NCI-H1694 (cell line): ENCODE measurements at places on chromosomes 3 and 15.

- DNase-seq = peak; percentile 45
These were observed 162.4 kb upstream of the CGNL1 start for GRCh38 chr15:57213862-57214261.

DNA sequence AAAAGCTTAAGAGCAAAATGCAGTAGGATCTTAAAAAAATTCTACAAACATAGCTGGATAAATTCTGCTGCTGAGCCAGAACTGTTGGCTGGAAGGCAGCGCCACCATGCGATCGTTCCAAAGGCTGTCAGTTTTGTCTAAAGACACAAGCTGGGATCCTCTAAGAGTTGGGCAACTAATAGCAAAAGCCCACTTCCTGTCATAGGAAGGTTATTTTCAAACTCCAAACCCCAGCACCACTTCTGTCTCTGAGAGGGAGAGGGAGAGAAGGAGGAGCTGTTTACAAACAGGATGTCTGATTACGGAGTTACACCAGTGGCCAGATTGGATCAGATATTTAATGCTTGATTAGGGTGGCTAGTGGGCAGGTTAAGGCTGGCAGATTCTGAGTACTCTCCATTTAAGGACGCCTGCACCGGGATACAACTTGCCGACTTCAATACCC is 44.0 kb downstream of the EIF4E3 start:
- DNase-seq = no peak

DNA sequence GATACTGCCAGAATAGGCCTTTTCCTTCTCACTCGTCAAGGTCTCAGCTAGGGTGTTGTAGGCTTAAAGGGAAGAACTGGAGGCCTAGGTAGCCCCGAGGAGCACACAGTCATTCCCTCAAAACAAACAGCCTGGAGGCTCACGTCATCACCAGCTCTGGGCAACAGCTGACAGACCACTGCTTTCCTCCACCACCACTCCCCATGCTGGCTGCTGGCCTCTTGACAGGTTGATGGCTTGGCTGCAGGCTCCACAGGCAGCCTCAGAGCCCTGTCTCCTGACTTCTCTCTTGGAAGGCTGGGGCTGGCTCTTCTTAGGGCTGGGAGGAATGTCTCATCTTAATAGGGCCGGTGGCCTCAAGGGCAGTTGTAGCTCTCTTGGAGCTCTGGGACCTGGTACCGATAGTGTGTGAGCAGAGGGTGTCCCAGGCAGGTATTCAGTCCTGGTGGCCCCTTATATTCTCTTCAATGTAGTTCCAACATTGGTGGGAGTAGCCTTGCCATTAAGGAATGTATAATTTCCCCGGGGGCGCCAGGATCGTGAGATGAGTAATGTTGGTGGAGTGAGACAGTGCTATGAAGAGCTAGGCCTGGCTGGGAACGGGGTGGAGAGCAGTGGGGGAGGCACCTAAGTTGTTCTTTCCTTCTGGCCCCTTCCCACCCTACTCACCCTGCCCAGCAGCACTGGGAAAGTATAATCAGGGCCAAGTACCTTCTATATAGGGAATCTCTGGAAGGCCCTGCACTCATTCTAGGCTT is 6.1 kb upstream of the AP2M1 start:
- DNase-seq = no peak

- DNase-seq = no peak
These were observed 118.1 kb downstream of the RPL22L1 start for GRCh38 chr3:170751899-170752293.

GRCh38 chr3:162391301-162391700 is 894.7 kb downstream of the OTOL1 start:
- DNase-seq = no peak

- DNase-seq = no peak
These were observed 174.7 kb upstream of the CNTN3 start for GRCh38 chr3:74789111-74789510.

- no peak for DNase-seq
These were observed 231.1 kb upstream of the IL12A start for GRCh38 chr3:159757341-159758060.

- no peak for DNase-seq
These were observed 517 bp downstream of the FBN1 start for GRCh38 chr15:48644827-48645557.

GRCh38 chr3:23389686-23390085 is 186.6 kb downstream of the UBE2E2 start:
- DNase-seq = no peak

DNA sequence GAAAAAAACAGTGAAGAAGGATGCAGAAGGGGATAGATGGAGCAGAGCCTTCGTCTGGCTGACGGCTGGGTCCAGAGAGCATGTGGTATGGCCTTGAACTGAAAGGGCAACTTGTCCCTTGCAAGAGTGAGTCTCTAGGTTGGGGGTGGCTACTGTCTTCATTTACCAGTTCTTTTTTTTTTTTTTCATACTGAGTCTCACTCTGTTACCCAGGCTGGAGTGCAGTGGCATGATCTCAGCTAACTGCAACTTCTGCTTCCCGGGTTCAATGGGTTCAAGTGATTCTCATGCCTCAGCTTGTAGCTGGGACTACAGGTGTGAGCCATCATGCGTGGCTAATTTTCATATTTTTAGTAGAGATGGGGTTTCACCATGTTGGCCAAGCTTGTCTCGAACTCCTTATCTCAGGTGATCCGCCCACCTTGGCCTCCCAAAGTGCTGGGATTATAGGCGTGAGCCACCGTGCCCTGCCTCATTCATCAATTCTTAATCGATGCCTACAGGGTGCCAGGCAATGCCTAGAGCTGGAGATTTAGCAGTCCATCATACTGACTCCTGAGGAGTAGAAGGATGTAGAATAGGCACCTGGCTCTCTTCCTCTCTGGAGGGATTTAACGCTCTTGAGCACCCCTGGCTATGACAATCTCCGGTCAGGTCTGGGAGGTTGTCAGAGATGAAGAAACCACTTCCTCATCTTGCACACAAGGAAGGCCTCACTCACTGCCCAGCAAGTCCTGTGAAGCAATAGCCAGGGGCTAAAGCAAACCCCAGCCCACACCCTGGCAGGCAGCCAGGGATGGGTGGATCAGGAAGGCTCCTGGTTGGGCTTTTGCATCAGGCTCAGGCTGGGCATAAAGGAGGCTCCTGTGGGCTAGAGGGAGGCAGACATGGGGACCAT is at the start of gene CAMP:
Gene CAMP, plus strand, starts transcription at position 880 of the 898 bp plus-strand sequence. Its CDS starts 17 bp downstream, at position 897.
- DNase-seq = no peak

DNA sequence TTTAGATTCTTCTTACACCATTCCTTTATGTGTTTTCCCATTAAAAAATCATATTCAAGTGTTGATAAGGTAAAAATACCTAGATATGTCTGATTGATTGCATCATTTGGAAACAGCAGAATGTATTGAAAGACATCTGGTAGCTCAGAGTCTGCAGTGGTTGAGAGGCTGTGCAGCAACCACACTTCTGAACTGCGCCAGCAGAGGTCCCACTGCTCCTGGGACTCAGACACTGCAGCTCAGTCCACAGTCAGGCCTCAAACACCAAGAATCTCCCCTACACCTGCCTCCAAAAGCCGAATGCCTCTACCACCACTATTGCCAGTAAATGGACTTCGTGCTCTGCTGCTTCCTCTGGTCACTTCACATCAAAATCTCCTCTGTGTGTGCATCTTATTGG is 176.9 kb upstream of the LMCD1 start:
- no peak for DNase-seq

- DNase-seq = no peak
These were observed 66.3 kb upstream of the POLG start for GRCh38 chr15:89400782-89401545.

DNA sequence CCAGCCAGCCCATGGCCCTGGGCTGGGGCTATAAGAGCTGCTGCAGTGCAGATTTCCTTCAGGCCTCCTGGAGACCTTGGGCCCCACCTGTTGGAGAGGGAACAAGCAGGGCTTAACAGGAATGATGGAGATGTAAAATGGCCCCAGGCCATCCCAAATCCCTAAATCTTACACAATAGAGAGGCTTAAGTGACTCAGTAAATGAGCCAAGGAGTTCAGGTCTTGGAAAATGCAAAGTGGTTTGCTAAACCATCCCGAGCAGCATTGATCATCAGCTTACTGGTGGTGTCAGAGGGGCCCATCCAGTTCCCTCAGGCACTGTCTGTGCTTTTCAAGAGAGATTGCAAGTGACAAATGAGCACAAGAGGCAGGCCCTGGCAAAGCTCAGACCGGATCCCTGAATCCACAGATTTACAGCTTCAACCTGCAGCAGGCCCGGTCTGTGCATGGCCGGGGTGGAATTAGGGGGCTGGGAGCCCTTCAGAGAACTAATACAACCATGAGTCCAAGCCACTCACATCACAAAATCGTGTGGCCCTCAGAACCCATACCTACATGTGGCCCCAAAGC is 325.4 kb downstream of the UACA start:
- no peak for DNase-seq

- no peak for DNase-seq
These were observed 2.4 kb downstream of the GCSAM start for GRCh38 chr3:112130638-112130993.

DNA sequence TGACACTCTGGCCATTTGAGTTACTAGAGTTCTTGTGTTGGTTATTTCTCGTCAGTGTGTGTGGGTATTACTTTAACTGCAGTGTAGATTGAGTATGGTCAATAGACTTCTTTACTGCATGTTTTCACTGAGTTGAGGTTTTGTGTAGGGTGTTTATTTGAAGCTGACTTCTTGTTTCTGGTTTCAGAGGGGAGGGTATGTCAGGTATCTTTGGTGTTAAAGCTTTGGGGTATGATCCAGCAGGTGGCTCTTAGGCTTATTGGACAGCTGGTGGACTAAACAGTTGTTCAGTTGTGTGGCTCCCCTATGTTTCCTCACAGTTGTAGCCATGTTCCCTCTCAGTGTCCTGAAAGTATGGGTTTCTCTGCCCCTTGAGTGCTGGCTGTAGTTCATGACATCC is 72.0 kb downstream of the AKAP13 start:
- no peak for DNase-seq

DNA sequence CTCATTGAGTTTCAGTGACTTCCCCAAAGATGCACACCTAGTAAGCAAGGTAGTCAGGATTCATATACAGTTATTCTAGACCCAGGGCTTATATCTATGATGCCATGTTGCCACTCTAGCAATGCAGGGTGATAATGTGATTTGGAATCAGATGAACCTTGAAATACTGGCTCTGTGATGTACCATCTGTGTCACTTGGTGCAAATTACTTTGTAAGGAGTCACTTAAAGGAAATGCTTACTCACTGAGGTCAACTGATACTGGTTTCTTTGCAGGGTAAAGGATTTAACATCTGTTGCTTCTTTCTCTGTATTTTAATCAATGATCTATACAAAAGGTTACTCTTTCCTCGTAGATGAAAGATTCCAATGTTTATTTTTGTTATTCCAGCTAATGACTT is 10.8 kb downstream of the ASB14 start:
- no peak for DNase-seq

- DNase-seq = peak; percentile 43
These were observed 22.8 kb downstream of the EFCC1 start for GRCh38 chr3:129023909-129024308.

- DNase-seq = no peak
These were observed 31.9 kb upstream of the BFSP2 start for GRCh38 chr3:133367956-133368355.

DNA sequence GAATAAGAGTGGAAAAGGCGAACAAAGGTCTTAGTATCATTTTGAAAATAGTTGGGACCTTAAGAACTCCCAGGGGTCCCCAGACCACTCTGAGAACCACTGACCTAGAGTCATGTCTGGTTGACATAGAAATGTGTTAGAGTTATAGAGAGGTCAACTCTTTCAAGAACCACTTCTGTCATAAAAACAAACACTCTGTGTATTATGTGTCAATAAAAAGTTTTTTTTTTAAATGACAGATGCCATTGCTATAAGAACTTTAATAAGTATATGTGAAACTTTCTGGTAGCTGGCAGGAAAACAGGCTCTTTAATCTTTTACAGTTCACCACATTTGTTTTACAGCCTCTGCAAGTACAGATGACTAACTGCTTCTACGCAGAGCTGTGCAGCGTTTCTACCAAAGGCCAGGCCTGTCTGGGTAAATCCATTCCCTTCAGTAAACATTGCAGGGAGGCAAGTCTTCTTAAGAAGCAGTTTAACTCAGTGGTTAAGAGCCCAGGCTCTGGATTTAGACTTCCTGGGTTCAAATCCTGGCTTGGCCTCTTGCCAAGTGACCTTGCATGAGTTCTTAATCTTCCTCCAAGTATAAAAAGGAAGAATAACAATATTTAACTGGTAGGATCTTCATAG is 56.6 kb downstream of the RFTN1 start:
- DNase-seq = no peak

GRCh38 chr15:71443538-71443937 is 328.3 kb downstream of the THSD4 start:
- peak; percentile 33 for DNase-seq

- DNase-seq = no peak
These were observed 26.1 kb downstream of the RAB6B start for GRCh38 chr3:133869586-133869985.

DNA sequence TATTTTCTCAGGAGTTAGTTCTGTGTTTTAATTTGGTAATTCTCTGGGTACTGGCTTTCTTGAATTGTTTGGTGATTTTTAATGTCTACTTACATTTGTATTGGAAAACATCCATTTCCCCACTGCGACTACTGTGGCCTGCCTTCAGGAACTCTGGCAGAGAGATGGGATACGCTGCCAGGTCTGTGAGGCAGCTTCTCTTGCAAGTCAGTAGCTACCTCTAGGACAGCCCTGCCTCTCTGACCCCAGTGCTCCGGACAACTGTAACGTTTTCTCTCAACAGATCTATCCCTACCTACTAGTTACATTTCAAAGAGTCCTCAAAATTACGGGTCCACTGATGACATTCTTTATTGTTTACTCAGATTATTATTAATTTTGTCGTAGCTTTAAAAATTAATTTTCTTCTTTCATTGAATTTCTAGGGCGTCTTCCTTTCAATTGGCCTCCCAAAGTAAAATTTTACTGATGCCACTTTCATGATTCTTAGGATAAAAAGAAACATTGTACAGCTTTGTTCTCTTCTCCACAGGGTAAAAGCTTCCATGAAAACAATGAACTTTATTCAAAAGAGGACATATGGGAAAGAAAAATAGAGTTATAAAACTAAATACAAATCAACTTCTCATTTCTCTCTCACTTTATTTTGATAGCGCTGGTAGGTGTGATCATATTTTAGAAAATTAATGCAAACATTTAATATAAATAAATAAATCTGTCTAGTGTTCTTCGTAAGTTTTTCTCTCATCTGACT is 123.2 kb upstream of the GOLGA8J start:
- no peak for DNase-seq

GRCh38 chr15:74200871-74201419 is 1.6 kb downstream of the STRA6 start:
- no peak for DNase-seq

GRCh38 chr3:124570232-124570631 is 160.0 kb upstream of the UMPS start:
- DNase-seq = no peak

DNA sequence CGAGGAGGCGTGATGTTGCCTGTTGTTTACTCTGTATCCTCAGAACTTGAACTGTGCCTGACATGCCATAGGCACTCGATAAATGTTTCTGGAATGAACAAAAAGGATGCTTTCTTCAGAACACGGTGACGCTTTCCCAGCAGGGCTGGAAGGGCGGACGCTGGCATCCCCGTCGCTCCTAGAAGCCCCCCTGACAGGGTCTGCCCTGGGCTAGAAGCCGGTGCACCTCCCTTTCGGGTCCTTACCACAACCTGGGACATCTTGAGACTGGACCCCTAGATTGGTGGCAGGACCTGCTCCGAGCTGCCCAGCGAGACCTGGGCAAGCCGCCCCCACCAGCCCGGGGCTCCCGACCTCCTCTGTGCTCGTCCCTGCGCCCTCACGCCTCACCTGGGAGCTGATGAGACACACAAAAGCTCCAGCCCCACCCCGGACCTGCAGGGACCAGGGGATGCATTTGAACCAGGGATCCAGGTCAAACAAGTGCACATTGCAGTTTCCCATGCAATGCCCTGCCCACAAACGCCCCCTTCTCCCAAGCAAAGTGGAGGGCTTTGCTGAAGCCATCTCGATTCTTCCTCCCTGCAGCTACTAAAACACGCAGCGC is 131.2 kb upstream of the MEF2A start:
- DNase-seq = no peak
